ENCODE measurements at places on chromosomes 5 and 9.

GRCh38 chr5:53943938-53944337 lies 366.4 kb downstream of the ARL15 start:
- no peak for DNase-seq

DNA sequence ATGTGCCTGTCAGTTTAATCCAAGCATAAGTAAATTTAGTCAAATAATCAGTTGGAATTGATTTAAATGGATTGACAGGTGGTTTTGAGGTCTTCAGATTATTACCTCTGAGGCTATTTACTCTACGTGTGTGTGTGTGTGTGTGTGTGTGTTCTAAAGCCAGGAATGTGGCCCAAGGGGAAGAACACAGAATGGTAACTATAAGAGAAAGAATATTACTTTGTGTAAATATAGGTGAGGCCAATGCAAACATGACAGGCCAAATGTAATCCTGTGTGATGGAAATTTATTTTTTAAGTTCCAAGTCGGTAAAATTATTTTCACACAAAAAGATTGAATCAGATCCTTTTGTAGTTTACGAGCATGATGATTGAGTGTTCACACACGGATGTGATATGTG lies 390.0 kb downstream of the PLK2 start:
- no peak for DNase-seq

GRCh38 chr5:98933445-98934072 lies 4.8 kb upstream of the CHD1 start:
- DNase-seq: no peak

DNA sequence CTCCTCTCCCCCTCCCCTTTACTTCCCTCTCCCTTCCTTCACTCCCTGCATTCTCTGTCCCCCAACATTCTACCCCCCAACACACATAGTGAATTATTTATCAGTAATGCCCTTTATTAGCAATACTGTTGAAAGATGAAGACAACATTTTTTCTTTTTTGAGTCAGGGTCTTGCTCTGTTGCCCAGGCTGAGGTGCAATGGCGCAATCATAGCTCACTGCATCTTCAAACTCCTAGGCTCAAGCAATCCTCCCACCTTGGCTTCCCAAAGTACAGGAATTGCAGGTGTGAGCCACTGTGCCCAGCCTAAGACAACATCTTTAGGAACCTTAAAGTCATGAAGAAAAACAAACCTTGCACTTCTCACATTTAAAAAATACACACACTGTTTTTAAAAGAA lies 130.6 kb downstream of the ZNF462 start:
- DNase-seq: no peak

GRCh38 chr5:157827423-157827822 lies 31.5 kb downstream of the CLINT1 start:
- DNase-seq: no peak

DNA sequence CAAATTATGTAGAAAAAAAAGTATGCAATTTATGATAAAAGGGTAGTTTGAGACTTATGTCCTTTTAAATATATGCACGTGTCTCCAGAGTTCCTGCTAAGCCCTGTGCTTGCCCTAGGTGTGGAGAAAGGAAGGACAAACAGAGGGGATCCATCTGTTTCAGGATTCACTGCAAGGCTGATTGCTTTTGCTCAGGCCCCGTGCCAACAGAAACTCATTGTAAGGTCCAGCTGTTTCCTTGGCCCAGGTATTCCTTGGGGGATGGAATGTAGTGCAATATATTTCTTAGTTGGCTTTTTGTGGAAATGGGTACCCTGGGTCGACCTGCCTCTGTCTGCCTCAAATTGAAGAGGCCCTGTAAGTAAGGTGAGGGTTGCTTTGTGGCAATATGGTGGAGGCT lies 268.6 kb upstream of the CLINT1 start:
- DNase-seq: peak; percentile 20

DNA sequence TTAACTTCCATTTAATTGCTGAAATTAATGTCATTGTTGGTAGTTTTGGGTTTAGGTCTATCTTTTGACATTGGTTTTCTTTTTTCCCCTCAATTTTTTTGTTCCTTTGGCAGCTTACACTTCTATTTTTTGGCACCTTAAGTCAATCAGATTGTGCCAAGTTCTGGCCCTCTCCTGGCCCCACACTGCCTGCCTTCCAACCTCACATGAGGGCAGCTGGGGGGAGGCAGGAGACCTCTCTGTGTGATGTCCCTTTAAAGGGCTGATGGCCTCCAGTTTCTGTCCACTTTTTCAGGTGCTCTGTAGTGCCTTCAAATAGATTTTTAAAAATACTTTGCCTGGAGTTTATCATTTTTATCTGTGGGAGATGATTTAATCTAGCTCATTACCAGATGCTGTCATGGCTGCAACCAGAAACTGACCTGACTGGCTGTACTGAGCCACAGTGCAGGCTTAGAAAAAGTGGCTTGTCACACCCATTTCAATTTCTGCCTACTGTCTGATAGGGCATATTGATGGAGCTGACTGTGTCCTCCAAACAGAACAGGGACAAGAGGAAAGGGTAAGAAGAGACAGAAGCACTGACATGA lies 196.6 kb downstream of the FANCC start:
- DNase-seq: no peak

GRCh38 chr5:32536246-32536645 lies 49.1 kb upstream of the SUB1 start:
- DNase-seq: no peak

- no peak for DNase-seq
Observed at GRCh38 chr9:84557751-84558150, 111.8 kb upstream of the NTRK2 start.

DNA sequence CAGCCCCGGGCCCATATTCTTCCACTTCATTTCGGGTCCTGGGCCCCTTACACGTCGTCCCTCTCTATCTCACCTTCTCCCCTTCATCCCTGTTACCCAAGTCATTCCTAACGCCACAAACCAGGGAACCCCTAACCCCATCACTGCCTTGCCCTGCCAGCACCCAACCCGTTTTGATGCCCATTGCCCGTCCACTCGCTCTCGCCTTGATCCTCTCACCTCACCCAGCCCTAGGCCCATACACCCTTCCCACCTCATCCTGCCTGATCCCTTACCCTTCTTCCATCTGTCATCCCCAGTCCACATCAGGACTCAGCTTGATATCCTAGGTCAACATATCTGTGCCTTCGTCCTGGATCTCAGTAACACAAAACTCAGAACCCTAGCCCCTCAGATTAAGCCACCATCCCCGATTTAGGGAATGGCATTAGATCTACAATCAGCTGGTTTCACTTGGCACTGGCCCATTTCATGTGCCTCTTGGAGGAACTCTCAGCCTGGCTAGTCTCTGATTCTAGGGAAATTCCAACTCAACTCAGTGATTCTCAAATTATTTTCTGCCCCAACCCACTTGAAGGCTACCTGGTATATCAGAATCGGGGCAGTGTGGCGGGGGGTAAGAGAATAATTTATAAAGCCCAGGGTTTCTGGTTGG lies 489 bp downstream of the CHMP5 start:
- no peak for DNase-seq

GRCh38 chr5:54263447-54263846 lies 46.9 kb downstream of the ARL15 start:
- peak; percentile 40 for DNase-seq

GRCh38 chr5:132054697-132055440 lies 5.6 kb upstream of the IL3 start:
- DNase-seq: no peak

DNA sequence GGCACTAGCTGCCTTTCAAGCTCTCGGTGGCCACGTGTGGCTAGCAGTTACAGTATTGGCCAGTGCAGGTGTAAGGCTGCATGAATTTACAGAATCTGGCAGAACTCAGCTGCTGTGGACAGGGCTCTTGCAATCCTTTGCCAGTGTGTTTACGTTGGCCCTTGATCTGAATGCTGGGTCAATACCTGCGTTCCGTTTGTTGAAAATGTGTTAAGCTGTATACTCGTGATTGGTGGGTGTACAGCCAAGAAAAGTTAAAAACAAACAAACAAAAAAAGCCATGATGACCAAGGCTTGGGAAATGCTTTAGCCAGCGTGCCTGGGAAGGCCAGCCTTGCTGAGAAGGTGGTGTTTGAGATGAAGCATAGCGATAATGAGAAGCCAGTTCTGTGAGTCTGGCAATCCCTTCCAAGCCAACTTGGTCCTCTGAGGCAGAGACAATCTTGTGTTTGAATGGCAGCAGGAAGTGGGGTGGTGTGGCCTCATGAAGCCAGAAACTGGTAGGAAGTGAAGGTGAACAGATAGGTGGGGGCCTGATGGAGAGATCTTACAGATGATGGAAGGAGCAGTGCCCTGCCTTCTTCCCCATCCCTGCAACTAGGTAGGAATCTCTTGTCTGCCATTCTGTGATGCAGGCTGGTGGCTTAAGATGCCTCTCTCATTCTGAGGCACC lies 820 bp upstream of the CFAP90 start:
- no peak for DNase-seq

- DNase-seq: no peak
Observed at GRCh38 chr5:39178861-39179260, 40.5 kb downstream of the FYB1 start.

DNA sequence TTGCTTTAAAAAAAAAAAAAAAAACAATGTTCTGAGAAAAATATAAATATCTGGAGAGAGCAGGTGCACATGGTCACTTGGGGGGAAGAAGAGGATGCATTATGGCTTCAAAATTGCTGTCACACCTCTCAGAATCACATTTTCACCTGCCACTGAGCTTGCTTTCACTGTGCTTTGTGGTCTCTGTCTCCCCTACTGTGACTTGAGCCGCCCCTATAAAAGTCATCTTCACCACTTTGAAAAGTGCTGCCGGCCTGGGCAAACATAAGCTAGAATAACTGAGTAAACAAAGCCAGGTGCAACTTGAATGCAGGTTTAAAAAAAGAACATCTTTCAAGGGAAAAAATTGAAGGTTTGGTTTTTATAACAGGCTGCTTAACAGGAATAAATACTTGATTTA lies 368.1 kb upstream of the GRIA1 start:
- no peak for DNase-seq

DNA sequence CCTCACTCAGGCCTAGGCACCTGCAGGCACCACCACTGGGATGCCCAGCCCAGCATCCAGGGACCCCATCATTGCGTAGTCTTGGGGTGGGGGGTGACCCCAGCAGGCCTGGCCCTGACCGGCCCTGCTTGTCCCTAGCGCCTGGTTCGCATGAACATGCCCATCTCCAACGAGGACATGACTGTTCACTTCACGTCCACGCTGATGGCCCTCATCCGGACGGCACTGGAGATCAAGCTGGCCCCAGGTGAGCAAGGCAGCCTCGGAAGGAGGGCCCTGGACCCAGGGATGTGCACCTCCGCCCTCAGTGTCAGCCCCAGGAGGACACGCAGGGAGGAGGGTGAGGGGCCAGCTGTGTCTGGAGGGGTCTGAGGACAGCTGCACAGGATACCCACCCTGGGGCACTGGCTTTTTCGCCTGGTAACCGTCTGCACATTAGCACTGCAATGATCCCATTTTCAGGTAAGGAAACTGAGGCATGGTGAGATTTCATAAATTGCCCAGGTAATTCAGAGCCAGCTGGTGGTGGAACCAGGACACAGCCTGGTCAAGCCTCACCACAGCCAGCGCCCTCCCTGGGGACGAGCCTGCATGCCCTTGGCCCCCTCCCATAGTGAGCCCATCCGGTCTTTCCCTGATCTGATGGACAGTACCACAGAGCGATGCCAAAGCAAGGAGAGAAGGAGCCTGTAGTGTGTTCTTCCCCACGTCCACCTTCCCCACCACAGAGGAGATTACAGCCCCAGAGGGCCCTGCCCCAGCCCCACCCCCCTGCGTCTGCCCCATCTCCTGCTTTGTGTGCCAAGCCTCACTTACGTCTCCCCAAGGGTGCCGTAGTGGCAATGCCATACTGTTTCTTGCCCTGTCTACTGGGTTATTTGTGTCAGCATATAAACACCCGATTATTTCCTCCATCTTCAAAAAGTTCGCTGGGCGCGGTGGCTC lies 228.3 kb downstream of the CACNA1B start:
- DNase-seq: no peak

GRCh38 chr5:108957333-108957732 lies 209.6 kb downstream of the FER start:
- DNase-seq: no peak

DNA sequence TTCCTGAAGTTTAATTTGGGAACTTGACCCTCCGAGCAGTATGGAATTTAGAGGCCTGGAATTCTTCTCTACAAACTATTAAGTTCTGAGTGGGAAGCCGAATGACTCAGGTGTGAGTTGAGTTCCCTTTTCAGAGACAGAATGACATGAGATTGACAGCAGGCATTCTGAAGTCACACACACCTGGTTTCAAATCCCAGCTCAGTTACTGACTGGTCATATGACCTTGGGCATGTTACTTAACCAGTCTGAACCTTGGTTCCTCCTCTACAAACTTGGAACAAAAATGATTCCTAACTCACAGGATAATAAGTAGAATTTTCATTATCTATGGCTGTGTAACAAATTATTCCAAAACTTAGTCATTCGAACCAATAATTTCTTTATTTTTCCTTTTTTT lies 45.5 kb upstream of the GPBP1 start:
- peak; percentile 38 for DNase-seq

DNA sequence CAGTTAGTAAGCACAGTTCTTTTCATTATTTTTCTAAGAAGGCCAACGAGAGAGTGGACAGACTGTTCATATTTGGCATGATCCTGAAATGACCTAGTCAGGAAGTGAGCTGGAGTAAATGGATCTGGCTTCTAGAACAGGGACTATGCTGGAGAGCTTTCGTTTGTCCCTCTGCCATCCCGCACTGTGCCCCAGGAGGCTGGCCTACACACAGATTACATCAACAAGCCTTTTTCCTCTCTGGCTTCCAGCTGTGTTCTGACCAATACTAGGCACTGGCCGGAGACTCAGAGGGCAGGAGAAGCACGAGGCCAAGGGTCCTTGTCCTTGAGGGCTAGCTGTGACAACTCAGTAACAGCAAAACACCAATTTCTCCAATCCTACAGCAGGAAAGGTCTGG lies 127.8 kb downstream of the MED27 start:
- no peak for DNase-seq

DNA sequence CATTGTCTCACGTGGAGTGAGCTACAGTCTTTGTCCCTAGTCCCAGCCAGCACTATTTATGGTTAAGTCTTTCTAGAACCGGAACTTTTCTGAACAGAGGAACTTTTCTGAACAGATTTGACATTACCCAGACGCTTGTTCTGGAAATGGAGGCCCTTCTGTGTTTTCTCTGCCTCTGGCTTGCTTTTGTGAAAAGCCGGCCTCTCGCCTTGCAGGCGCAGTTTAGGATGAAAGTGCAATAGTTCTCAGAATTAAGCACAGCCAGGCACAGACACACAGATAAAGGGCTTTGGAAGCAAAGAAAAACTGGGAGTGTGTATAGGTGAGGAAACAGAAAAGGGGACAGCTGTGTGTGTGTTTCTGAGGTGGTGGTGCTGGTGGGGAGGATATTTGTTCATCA lies 5.9 kb downstream of the GDNF start:
- no peak for DNase-seq

DNA sequence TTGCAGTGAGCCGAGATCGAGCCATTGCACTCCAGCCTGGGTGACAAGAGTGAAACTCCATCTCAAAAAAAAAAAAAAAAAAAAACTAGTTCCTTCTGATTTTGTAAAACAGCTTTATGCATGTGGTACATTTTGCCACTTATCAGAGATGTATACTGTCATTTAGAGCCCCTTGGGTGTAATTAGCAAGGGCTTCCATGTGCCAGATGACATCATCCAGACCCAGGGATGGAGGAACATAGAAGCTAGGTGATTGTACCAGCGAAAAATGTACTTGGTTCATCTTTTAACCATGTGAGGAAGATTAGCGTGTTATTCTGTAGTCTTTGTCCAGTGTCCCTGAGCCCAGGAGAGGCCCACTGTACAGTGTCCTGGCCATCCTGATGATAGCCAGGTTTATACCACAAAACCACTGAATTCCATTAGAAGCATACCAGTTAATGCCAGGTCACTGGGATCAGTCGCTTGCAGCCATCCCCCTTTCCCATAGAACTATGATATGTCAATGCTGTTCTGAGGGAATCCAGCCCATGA lies 239.3 kb upstream of the SGCD start:
- DNase-seq: no peak

GRCh38 chr5:173035904-173036707 lies 20.0 kb upstream of the CREBRF start:
- DNase-seq: peak; percentile 87

All from kidney tubule cell (primary cell).